ENCODE measurements at places on chromosomes 16 and 17.

DNA sequence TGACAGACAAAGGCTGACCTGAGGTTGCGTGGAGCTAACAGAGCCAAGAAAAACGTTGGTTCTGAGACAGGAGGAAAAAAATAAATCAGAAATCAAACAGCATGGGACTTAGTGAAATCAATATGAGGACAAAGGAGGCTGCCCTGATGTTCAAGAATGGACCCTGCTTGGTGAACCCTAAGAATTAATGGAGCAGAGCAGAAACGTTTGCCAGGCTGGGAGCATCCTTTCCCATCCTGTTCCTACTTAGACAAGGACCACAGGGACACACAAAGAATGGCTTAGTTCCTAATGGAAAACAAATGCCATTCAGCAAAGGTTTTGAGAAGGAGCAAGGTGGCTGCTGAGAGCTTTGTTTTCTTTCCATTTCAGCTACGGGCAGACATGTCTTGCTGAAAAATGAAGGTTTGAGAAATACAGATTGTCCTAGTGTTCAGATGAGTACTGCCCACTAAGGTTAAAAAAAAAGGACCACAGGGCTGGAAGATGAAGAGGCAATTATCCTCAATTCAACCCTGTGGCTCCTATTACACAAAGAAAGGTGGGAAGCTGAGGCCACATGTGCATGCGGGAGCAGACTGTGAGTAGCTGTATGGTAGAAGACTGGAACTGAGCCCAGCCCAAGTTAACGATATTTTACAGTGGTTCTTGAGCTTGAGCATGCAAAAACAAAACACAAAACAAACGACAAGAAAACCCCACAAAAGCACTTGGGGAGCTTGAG lies 230.1 kb downstream of the SLC39A11 start:
- no peak for DNase-seq

GRCh38 chr16:23941963-23942564 lies 106.3 kb downstream of the PRKCB start:
- no peak for DNase-seq

GRCh38 chr17:81251094-81251708 lies 12.1 kb downstream of the NDUFAF8 start:
- DNase-seq, result no peak

DNA sequence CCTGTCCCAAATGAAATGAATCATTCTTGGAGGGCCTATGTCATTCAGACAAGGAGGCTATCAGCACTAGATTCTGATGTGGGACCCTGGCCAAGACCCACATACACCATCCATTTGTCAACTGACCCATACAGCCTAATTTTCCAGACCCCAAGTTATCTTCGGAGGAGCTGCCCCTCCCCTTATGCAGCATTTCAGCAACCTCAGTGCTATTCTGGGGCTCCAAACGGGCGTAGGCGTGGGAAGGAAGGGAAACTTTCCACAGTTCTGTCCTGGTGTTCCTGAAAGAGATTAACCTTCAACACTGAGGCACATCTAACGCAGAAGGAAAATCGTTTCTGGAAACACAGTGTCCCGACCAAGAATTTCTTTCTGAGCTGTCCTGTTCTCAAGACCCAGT lies 86.7 kb downstream of the MYH11 start:
- no peak for DNase-seq

DNA sequence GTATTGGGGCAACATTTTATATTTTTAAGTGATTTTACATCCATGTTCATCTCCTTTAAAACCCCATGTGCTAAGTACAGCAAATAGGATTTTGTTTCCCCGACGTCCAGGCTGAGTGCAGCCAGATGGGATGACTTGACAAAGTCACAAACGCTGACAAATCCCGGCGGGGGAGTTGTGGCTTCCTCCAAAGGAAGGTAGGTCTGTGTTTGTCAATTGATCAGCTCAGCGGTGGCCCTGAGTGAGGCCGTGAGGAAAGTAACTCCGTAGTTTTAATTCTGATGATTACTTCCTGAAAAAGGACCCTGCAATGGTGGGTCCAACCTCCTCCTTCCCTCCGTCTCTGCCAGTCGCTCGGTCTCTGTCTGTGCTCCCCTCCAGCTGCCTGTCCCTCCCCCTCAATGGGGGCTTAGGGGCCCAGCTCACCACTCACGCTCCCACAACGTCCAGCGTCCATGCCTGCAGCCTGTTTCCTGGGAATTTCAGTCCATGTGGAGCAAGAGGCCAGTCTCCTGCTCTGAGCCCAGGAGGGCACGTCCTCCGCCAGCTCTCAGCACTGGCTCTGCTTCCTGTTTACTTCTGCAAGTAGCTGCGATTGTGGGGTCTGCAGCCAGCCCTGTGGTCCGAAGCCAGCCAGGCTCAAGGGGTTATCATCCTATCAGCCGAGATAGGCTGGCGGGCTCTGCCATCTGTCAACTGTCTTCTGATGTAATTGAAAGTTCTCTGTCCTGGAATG lies 209.4 kb upstream of the FOXF1 start:
- DNase-seq, result no peak

- peak; percentile 49 for DNase-seq
These were observed 2.5 kb upstream of the CCL2 start for GRCh38 chr17:34252444-34253138.

GRCh38 chr17:29066047-29066446 lies 23.1 kb downstream of the PIPOX start:
- no peak for DNase-seq

DNA sequence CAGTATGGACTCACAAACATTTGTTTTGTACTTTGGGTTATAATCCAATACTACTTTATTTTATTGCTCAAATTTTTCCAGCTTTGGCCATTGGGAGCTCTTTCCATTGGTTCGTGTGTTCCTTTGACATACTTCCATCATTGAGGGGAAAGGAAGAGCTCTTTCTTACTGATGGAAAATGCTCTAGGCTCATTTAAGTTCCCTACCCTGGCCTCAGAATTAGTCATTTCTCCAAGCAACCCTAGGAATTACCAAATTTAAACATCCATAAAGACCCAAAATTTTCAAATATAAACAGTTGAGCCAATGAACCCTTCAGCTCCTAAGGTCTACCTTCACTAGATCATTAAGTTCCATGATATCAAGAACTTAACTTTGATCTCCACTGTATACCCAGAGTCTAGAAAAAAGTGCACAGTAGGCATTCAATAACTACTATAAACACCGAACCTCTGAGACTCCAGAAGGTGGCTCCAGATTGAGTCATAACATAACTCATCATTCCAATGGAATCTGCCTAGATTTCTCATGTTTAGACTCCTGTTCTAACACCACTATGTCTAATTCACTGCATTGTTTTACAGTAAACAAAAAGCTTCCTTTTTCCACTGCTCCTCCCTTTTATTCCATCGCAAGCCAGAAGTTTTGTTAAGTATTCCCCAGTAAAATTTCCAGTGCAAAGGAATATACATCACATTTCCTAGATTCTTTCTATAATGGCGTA lies 39.0 kb downstream of the SMURF2 start:
- DNase-seq, result no peak

DNA sequence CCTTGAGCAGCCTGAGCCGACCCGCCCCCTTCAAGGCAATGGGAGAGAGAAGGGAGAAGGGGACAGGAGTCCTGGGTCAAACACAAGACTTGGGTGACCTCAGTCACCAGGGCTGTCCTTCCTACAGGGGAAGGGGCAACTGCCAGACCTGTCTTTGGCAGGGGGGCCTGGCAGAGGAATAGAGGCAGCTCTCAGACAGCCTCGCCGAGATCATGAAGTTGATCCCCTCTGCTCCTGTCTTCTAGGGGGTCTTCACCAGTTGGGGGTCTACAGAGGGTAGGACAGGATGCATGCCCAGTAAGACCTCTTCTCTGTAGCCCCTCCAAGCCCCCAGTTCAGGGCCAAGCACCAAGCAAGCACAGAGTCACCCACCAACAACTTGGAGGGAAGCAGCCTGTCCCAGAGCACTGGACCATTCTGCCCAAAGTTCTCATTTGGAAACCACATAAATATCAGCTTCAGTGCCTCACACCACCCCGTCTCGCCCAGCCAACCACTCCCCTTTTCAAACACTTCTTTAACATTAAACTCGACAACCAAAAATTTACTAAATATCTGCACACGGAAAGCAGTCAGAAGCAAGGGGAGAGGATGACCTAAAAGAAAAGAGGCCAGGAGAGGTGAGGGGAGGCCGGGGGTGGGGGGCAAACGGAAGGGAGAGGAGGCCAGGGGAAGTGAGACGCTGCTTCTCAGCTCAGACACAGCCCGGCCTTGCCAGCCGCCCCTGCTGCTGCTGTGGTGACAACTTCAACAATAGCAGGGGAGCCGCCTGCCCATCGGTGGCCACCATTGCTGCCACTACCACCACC lies 7.7 kb downstream of the DOK4 start:
- no peak for DNase-seq

DNA sequence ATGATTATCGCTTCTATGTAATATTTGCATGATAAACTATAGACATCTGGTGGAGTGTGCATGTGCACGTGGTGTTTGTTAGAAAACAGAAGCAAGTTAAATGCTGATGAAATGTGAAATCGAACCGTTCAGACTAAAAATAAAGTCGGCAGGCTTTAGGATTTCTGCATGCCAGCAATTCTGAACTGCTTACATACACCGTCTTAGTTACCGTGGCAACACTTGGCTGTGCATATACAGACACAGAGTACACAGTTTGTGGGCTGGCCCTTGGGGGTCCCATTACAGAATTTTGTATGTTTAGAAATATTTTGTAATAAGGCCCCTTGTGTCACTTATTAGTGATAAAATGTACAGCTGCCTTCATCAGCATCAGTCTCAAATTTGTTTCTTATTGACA lies 605.5 kb downstream of the RBFOX1 start:
- DNase-seq, result no peak

GRCh38 chr16:81810894-81811538 lies 31.9 kb downstream of the PLCG2 start:
- no peak for DNase-seq

- DNase-seq, result no peak
These were observed 352.1 kb upstream of the KIF2B start for GRCh38 chr17:53470626-53471025.

DNA sequence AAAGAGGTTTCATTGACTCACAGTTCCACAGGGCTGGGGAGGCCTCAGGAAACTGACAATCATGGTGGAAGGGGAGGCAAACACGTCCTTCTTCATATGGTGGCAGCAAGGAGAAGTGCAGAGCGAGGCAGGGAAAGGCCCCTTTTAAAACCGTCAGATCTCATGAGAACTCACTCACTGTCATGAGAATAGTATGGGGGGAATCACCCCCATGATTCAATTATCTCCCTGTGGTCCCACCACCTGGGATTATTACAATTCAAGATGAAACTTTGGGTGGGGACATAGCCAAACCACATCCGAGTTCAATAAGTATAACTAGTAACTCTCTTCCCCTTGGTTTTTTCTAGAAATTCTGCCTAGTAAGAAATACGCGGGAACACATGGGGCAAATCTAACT lies 94.9 kb downstream of the AXIN2 start:
- no peak for DNase-seq

- DNase-seq, result no peak
These were observed 2.8 kb downstream of the ACE start for GRCh38 chr17:63479495-63480184.

DNA sequence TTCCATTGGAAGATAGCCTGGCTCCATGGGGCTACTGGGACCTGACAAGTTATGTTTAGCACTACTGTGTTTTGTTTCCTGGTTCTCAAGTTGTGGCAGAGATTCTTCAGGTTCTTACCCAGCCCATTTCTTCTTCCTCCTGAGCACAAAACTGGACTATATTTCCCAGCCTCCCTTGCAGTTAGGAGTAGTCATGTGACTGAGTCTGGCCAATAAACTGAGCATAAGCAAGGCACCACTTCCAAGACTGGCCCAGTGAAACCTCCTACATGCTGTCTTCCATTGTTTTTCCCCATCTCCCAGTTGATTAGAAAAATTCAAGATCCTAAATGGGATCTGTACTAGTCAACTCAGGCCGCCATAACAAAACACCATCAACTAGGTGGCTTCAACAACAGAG lies 28.2 kb upstream of the RBBP6 start:
- DNase-seq, result no peak

GRCh38 chr17:34692920-34693319 lies 113.5 kb downstream of the TMEM132E start:
- peak; percentile 9 for DNase-seq

DNA sequence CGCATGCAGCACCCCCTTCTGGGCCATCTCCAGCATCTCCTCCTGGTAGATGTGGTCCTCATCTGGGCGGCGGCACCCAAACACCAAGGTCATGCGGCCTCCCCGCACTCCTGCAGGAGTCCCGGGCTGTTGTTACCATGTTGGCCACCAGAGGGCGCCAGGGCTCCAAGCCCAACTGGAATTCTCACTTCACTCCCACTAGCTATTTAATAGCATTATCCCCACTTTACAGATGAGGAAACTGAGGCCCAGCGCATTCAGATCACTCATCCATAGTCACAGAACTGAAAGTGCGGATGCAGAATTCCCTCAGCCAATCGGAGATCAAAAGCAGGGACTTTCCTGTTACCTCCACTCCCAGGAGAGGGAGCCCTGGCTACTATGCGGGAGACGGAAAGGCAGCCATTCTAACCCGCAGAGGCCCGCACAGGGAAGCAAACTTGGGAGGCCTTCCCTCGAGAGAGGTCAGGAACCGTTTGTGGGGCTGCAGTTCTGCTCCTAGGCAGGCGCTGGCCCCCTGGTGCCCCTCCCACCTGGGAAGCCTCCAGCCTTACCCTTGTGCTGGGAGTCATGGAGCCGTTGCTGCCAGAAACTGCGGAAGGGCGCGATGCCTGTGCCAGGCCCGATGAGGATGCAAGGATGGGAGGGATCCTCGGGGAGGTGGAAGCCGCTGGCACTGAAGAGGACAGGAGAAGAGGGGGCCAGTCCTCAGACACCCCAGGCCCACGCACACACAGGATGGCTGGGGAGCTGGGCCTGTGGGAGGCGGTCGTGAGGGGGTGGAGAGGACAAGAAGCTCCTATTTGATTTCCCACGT lies 40.1 kb downstream of the NOS2 start:
- DNase-seq, result peak; percentile 11

GRCh38 chr17:47225436-47225858 lies 16.3 kb downstream of the MYL4 start:
- DNase-seq, result peak; percentile 18

DNA sequence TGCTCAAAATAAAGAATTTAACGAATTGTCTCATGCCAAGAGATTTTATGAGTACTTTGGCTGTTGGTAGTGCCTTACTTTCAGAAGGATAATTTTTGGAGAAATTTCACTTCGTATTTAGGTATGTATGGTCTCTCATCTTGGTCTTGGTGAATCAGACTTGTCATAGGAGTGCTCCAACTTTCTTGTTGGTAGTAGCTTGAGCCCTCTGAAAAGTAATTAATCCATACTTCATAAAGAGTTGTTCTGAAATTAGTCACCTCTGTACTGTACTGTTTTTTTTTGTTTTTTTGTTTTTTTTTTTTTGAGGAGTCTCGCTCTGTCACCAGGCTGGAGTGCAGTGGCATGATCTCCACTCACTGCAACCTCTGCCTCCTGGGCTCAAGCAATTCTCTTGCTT lies 11.6 kb downstream of the ZNRF1 start:
- DNase-seq, result no peak

All from putamen (tissue), 1 donor.